ENCODE measurements at places on chromosomes 11 and 22.

DNA sequence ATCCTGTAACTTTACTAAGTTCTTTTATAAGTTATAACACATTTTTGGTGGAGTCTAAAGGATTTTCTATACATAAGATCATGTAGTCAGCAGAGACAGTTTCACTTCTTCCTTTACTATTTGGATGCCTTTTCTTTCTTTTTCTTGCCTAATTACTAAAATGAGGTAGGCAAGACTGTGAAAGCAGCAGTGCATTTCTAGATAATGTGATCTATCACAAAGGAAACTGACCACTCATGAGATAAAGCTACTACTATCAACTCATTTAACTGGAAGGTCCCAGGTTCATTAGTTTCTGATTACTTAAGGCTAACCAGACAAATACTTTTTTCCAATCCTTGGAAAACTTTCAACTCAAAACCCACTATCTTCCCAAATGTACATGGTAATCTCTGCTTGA lies 196.2 kb upstream of the E2F8 start:
- DNase-seq, result no peak

DNA sequence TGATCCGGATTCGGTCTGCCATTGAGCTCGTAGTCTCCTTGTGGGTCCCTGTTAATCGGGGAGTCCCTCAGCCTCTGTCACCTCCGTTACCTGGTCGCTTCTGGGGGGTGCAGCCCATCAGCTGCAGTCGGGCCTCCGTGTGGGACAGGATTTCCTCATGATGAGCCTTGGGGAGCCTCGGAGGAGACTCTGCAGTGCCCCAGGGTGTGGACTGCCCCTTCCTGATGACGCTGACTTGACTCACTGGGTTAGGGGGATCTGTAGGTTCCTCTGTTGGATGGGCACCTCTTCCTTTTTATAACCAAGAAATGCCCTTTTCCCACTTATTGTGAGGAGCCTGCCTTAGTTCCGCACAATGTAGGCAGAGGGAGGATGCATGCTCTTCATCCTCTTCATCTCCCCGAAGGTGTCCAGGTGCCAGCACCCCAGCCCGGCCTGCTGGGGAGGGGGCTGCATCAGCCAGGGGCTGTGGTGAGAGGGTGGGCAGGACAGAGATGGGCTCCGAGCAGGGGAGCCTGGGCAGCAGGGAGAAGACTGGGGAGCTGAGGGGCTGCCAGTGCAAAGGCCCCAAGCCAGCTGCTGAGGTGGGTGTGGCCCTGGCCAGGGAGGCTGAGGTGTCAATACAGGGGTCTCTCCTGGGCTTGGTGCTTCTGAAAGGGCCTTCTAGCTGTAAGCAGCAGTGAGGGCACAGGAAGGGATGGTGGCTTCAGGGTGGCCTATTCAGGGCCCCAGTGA lies 13.5 kb upstream of the TTLL8 start:
- DNase-seq, result no peak

DNA sequence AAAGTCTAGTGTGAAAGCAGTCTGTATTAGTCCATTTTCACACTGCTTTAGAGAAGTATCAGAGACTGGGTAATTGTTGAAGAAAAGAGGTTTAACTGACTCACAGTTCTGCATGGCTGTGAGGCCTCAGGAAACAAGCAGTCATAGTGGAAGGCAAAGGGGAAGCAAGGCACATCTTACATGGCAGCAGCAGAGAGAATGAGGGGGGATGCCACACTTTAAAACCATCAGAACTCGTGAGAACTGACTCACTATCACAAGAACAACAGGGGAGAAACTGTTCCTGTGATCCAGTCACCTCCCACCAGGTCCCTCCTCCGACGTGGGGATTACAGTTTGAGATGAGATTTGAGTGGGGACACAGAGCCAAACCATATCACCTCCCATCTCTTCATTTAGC lies 13.8 kb upstream of the TUBA8 start:
- no peak for DNase-seq

- no peak for DNase-seq
These were observed 185.2 kb downstream of the TBC1D22A start for GRCh38 chr22:46947516-46948257.

GRCh38 chr11:18706330-18707243 lies 8.0 kb downstream of the TMEM86A start:
- peak; percentile 42 for DNase-seq

DNA sequence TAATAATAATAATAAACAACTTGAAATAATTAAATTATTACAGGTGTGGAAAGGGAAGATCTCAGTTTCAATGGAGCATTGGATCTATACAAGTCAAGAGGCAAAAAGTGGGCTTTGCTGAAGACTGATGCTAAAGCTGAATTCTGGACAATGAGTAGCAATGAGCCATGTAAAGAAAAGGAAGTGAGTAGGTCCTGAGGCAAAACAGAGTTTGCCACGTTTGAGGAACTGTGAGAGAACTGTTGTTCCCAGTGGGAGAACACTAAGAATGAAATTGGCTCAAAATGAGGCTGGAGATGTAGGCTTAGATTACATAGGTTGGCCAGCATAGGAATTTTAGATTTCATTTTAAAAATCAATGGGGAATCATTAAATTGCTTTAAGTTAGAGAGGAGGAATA lies 33.9 kb upstream of the TEAD1 start:
- DNase-seq, result no peak

DNA sequence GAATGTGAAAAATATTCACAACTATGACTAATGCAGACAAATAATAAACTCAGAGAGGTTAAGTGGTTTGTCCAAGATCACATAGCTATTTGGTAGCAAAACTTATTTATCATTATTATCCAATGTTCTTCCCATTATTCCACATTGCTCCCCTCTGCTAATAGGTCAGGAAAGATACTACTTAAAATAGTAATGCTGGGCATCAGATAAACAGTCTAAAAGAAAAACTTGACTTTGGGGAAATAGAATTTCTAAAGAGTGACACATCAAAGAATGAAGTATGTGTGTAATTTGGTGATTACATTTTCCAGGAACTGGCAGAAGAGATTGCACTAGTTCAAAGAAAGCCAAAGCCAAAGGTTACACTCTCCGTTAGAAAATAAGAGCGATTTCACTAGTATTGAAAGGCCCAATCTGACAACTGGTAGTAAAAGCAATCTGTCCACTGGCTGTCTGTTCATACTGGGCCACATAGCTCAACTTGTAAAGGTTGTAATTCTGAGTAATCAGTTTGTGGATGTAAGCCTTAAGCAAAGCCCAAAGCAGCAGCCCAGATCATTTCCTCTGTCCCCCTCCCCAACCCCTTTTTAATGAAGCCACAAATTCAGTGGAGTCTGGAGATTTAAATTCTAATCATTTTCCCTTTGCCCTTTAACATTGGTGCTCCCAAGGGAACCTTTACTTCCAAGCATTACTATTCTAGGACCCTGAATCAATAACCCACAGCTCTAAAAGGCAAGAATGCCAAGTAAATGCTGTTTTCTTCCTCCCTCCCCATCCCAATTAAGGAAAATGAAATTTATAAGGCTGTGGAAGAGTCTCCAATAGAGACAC lies 283.5 kb downstream of the TTC28 start:
- DNase-seq, result peak; percentile 75

DNA sequence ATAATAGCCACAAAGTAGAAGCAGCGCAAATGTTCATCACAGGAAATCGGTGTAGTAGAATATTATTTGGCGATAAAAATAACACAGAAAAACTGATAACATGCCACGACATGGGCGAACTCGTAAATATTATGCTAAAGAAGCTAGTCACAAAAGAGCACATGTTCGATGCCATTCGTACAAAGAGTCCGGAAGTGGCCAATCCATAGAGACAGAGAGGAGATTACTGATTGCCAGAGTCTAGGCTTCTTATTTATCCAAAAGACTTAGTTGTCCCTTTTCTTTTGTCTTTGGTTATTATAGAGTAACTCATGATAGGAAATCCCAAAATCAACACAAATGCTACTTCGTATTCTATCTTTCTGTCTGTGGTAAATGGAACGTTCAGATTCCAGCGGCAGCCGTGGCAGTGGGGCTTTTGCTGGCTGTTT lies 56.5 kb downstream of the MED15 start:
- DNase-seq, result no peak

- DNase-seq, result no peak
These were observed 28.0 kb downstream of the QSER1 start for GRCh38 chr11:32920570-32920969.

- no peak for DNase-seq
These were observed 35.1 kb upstream of the CUL5 start for GRCh38 chr11:107973641-107974040.

DNA sequence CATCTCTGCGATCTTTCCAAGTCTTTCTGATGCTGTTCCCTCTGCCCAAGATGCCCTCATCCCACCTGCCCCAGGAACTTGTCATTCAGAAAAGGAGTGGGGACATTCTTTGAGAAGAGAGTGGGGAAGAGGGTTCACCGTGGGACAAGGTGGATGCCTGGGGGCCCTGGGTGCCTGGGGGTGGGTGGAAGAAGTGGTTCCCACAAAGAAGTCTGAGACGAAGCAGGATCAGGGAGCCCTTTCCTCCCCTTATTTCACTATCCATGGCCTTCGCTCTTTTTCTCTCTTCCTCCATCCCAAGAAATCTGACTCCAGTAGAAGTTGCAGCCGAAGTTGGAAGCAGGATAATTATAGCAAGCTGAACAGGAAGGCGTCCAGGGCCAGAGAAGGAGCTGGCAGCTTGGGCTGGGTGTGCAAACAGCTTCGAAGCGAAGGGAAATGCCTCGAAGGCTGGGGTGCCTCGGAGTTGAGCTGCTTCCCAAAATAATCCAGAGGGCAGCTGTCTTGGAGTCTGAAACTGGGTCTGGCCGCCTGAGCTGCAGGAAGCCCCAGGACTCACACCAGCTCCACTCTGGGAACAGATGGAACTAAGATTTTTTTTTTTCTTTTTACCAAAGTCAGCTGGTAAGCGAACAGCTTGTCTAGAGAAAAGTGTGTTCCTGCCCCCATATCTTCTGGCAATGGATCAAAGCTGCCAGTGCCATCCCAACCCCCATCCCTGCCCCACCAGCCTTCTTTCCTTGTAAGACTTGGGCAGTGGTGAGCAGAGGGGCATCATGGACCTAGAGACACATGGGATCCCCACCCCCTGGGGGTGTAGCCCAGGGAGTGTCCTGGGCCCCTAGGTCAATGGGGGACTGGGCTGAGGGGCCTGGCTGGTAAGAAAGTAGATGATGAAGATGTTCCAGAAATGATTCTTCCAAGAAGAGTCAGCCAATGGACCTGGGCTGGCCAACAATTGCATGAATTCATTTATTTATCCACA lies 31.5 kb downstream of the PARVG start:
- DNase-seq, result no peak

DNA sequence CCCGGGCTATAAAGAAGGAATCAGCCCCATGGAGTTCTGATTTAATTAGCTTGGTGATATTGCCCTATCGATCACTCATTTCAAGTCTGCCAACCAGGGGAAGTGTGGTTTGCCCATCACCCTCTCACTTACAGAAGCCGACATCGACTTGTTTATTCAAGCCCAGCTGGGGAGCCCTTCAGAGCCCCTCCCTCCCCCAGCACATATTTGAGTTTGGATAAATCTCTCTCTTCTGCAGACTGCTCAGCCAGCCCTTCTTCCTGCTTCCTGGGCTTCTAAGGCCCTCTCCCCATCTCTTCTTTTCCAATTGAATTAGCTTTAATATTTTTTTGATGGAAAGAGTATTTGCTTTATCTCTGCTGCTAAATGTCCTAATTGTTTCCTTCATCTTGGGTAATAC lies 299.0 kb downstream of the MIAT start:
- no peak for DNase-seq

- DNase-seq, result peak; percentile 32
These were observed 96.0 kb downstream of the COMMD9 start for GRCh38 chr11:36193290-36193619.

- peak; percentile 39 for DNase-seq
These were observed 66.2 kb downstream of the AMBRA1 start for GRCh38 chr11:46527591-46528130.

DNA sequence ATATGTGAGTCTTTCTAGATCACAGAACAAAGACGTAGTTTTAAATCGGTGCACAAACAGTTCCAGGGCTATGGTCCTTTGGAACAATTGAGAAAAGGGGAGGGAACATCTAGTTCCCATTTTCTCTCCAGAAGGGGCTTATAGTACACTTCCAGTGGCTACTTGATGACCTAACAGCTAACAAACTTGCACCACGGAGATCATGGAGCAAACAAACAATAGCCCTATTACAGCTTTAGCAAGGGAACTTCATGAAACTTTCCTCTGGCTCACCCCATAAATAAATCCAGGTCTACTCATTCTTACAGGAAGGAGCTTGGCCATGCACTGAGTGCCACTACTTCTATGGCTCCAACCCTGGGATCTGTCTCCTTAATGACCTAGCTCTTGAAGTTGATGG lies 8.3 kb upstream of the FOLR2 start:
- no peak for DNase-seq

GRCh38 chr11:73227571-73228211 lies 9.6 kb downstream of the P2RY2 start:
- DNase-seq, result no peak

DNA sequence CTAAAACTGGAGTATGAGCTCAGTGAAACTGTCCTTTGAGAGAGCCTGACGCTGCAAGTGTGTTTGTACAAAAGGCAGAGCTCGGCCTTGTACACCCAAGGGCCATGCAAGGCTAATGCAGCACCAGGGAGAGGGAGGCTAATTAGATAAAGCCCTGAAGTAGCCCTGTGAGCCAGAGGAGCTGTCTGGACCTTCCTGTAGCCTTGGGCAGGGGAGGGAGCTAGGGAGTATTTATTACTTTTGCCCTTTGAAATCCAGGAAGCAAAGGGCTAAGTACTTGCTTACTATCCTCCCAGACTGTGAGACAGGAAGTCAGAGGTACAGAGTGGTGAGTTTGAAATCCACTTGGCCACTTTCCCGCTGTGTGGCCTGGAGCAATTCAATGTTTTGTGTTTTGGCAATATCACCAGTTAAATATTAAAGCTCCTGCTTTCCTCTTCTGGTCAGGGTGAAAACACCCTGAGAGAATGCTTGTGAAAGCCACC lies 10.2 kb upstream of the LDHA start:
- peak; percentile 72 for DNase-seq

- DNase-seq, result no peak
These were observed 44.2 kb downstream of the CABIN1 start for GRCh38 chr22:24055283-24055682.

DNA sequence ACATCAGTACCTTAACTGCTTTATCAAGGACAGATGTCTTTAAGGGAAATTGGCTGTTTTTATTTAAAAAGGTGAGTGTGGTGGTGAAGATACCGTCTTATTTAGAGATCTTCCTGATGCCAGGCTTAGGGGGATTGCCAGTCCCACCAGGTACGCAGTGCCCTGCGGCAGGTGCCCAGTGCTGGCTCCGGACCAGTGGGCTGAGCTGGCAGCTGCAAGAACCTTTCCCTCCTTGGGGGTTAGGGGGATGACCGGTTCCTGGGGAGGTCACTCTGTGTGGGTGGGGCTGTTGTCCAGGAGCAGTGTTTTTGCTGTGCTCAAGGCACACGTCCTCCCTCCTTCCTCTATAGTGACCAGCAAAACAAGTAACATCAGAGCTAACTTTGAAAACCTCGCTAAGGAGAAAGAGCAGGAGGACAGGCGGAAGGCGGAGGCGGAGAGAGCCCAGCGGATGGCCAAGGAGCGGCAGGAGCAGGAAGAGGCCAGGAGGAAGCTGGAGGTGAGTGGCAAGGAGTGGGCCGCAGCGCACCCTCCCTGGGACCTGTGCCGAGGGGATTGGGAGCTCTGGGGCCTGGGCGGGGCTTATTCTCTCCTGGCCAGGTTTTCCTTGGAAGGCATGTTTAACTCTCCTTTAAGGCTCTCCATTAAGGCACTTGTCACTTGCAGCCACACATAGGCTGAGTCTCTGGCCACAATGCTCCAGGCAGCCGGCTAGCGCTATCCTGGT lies 30.5 kb downstream of the CTTN start:
- DNase-seq, result no peak
